Activated T-helper 9 cell treated with anti-CD3 and anti-CD28 coated beads, Interleukin-2, amount 50 U/mL, for 16 hours (primary cell): ENCODE measurements at places on chromosomes 2 and 18.
A peak's percentile ranks its signal among the peaks of the same experiment; 100 is the strongest.

- no peak for DNase-seq
Observed at GRCh38 chr2:171178993-171179392, 18.3 kb upstream of the TLK1 start.

DNA sequence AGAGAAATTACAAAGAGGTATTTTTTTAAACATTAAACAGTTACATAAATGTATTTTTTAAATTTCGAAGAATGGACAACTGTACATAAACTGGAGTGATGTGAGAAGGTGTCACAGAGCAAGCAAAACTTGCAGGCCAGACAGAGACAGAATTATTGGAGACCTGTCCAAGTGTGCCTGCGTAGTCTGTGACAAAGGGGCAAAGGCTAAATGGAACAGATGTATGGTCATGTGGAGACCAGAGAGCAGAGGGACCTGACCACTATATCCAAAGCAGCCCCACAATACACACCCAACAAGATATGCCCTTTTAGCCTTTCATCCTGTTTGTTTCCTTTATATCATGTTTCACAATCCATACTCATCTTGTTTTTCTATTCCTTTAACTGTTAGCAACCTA lies 225.3 kb upstream of the VWC2L start:
- no peak for DNase-seq

- DNase-seq, result no peak
Observed at GRCh38 chr2:64260817-64261216, 116.6 kb upstream of the PELI1 start.

- no peak for DNase-seq
Observed at GRCh38 chr2:98806236-98806697, 75.3 kb upstream of the MGAT4A start.

DNA sequence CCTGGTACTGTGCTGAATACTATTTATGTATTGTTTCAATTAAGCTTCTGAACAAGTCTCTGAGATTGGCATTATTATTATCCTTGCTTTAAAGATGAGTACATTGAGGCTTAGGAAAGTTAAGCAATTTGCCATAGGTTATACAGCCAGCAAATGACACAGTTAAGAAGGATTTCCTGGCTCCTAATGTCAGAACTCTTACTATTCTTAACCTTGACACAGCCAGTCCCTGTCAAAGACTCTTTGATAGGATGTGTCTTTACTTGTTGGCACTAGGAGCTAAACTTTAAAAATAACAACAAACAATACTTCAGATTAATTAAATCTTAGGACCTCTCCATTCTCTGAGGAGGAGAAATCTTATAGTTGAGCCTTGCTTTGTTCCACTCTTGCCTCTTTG lies 70.6 kb downstream of the UBR3 start:
- no peak for DNase-seq

DNA sequence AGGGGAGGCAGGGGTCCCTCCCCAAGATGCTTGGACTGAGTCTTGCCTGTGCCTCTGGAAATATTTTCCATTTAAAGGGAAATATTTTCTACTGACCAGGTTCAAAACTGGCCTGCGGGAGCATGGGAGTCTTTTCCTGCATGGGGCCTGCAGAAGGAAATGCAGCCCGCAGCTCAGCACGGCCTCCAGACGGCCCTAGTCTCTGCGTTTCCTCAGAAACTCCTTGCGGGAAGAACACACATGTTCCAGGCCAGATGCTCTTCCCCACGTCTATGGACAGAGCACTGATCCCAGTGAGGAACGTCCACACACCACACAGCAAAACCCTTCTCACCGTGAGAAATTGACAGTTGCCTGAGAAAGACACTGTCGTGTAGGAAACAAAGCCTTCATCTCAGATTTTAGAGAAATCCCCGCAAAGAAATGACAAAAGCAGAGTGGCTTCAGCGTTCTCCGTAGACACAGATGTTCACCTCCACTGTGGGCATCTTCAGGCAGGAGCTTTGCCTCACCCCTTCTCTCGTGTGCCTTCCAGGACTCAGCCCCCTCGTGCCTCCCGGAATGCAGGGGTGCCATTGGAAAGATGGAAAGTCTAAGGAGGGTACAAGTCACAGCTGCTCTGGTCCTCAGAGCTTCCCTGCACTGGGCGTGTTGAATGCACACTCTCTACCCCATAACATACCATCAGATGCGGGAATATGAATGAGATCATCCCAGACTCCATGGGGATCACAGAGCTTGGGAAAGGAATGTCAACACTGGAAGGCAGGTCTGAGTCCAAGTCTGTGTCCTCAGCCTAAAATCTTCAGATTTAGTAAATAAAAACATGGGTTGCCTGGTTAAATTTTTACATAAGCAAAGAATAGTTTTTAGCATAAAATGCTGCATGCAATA lies 438.7 kb upstream of the SALL3 start:
- no peak for DNase-seq

DNA sequence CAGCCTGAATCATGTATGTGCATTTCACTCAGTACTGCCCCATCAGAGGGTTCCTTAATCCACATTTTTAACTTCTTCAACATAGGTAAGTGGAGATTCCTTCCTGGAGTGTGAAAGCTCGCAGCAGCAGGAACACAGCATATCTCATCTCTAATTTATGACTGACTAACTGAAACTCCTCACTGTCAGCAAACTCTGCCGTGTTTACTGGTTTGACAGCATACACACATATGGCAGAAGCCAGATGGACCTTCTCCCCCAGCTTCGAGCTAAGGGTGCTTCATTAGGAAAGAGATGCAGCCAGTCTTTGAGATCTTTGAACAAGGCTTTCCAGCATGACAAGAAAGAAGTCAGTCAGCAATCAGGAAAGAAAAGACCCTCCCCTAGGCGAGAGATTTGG lies 200.3 kb upstream of the ACVR2A start:
- no peak for DNase-seq

GRCh38 chr2:237486334-237486818 lies 675 bp upstream of the MLPH start:
- DNase-seq, result no peak

- no peak for DNase-seq
Observed at GRCh38 chr18:9839853-9840252, 45.9 kb upstream of the TXNDC2 start.

- no peak for DNase-seq
Observed at GRCh38 chr18:30254331-30254730, 788.2 kb downstream of the DSC3 start.

- DNase-seq, result no peak
Observed at GRCh38 chr18:59055345-59056032, 84.2 kb upstream of the SEC11C start.

DNA sequence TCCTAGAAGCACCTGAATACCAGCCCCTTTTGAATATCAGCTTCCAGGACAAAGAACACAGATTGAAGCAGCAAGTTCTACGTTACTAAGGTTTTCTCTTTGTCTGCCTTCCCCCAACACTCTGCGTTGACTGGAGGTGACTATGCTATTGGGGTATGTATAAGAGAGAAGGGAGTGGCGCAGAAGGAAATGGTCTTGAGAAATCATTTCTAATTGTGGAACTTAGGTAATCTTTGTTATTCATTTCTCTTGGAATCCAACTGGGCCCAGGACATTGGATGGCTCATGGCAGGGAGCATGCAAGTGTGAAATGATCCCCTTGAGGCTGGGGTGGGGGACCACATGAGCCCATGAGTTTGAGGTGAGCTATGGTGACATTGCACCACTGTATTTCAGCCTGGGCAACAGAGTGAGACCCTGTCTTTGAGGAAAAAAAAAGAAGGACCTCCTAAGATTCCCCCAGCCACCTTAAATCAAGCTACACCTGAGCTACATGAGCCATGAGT lies 29.7 kb downstream of the XDH start:
- DNase-seq, result no peak

GRCh38 chr2:102724016-102724490 lies 37.8 kb upstream of the TMEM182 start:
- DNase-seq, result no peak

DNA sequence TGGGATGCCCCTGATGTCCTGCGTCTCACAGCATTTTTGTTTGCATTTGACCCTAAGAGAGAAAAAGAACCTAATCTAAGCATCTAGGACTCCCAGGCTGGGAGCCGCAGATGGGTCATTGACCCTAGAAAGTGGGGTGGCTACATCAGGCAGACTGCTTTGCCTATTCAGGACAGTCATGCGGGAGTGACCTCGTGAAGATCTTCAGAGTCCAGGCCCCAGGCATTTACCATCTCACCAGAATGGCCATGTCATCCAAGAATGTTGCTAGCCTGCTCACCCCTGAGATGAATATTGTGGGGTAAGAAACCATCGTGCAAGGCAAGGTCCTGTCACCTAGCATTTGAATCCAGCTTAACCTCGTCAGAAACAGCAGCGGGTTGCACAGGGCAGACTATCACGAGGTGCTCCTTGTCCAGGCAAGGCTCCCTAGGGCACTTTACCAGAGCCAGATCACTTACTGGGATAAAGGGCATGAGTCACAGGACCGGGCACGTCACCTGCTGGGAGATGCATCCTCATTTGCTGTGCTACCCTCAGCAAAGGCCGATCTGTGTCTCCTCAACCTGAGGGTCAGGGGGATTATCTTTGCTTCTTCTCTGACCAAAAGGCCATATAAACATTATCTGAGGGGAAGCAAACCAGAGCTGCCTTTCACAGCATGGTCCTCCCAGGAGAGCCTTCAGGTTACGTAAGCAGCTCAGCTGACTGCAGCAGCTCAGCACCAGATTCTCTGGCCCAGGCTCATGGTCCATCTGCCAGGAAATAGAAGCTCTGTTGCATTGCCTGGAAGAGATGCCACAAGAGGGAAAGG lies 162.3 kb downstream of the ACKR3 start:
- DNase-seq, result no peak

DNA sequence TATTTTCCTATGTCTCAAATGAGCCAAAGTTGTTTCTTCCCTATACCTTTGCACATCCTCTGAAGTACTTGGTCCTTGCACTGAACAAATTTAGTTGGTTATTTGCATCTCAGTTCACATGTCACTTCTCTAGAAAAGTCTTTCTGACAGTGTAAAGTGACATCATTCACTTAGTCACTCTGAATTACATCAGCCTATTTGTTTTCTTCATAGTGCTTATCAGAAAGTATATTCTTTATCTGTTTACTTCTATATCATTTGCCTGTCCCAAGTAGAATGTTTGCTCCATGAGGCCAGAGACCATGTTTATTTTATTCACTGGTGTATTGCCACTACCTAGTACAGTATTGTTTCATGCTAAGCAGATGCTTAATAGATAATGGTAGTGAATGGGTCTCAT lies 173.7 kb downstream of the HNMT start:
- DNase-seq, result no peak

GRCh38 chr18:23122334-23123229 lies 12.7 kb upstream of the CABLES1 start:
- no peak for DNase-seq

DNA sequence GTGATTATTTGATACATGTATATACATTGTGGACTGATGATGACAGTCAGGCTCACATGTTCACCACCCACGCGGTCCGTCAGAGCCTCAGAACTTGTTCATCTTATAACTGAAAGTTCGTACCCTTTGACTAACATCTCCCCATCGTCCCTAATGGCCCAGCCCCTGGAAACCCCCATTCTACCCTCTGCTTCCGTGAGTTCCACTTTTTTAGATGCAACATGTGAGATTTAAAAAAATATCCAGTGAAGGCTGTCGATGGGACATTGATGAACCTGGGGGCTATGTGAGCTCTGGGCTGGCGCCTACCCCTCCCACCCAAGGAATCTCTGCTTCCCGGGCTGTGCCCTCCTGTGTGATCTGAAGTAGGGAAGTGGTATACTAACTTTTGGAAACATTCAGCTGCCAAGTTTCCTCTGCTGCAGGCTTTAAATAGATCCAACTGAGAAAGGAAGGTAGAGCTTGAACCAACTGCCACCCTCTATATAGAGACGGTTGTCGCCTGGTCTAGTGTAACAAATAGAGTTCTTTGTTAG lies 163.8 kb downstream of the FAM210A start:
- peak; percentile 78 for DNase-seq

- no peak for DNase-seq
Observed at GRCh38 chr18:36776650-36777049, 52.2 kb downstream of the TPGS2 start.

GRCh38 chr18:5510135-5510846 lies 33.5 kb downstream of the EPB41L3 start:
- no peak for DNase-seq

DNA sequence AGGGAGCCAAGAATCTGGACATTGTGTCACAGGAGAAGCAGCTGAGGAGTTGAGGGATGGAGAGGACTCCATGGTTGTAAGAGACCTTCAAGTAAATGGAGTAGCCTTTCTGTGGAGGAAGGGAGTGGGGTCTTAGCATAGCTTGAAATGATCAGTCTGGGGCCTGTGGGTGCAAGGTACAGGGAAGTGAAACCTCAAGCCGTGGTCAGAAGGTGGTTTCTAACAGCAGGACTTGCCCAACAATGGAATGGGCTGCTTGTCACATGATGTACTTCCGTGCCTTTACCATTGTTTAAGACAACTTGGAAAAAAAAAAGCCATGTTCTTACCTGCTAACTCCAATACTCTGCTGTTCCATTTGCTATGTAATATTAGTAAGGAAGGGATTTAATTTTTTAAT lies 140.7 kb downstream of the LDLRAD4 start:
- DNase-seq, result no peak

GRCh38 chr2:111705239-111705638 lies 178.8 kb downstream of the ANAPC1 start:
- DNase-seq, result no peak

DNA sequence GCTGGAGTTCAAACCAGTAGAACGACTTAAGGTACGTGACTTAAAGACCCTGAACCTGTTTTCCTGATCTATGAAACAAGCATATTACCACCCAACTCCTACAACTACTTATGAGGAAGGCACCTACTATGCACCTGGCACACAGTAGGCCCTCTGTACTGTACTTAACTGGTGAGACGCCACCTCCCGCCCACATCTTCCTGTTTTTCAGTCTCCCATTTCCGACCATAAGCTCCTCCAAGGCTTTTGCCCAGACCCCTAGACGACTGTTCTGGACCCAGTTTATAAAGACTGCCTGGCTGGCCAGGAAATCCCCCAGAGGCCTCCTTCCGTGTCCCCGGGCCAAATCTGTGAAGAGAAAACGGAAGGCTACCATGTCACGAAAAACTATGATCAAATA lies 1.5 kb downstream of the GALNT14 start:
- DNase-seq, result no peak

- DNase-seq, result no peak
Observed at GRCh38 chr2:32498306-32498705, 129.5 kb upstream of the TTC27 start.

- DNase-seq, result no peak
Observed at GRCh38 chr18:9380621-9381395, 46.2 kb downstream of the TWSG1 start.

GRCh38 chr2:1975060-1975459 lies 230.7 kb upstream of the PXDN start:
- DNase-seq, result no peak

DNA sequence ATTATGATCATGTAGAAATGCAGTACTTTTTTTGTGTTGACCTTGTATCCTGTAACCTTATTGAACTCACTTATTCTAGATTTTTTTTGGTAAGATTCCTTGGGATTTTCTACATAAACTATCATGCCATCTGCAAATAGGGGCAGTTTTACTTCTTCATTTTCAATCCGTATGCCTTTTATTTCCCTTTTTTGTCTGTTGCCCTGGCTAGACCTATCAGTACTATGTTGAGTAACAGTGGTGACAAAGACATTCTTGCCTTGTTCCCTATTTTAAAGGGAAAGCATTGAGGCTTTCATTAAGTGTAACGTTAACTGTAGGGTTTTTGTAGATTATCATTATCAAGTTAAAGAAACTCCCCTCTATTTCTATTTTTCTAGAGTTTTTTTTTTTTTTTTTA lies 92.3 kb downstream of the LYPD1 start:
- DNase-seq, result no peak
